ENCODE measurements at places on chromosomes 6 and 20.

- no peak for DNase-seq
These were observed 30.9 kb downstream of the SLC2A12 start for GRCh38 chr6:134021396-134022122.

- DNase-seq: no peak
These were observed 563 bp upstream of the NNAT start for GRCh38 chr20:37520419-37520955.

DNA sequence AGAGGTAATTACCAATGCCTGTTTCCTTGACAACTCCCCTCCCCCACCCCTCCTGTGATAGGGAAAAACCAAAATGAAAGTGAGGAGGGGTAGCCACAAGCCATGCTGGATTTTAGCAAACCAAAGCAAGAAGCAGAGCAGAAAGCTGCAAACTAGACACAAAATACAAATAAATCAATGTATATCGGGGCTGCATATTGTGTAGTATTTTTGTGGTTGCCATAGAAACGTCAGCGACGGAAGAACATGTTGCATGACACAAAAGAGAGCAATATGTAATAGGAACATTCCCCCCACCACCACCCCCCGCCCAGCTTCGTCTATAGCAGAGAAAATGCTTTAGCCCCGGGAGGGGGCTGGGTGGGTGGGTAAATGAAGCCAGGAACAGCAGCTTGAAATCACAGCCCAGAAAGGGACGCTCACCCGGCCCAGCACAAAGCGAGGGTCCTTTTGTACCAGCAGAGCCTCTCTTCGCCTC lies 548 bp downstream of the AGPAT4 start:
- no peak for DNase-seq

- DNase-seq: no peak
These were observed 11.2 kb downstream of the RNGTT start for GRCh38 chr6:88952065-88952704.

- DNase-seq: no peak
These were observed 148.3 kb downstream of the TFAP2B start for GRCh38 chr6:50966986-50967385.

DNA sequence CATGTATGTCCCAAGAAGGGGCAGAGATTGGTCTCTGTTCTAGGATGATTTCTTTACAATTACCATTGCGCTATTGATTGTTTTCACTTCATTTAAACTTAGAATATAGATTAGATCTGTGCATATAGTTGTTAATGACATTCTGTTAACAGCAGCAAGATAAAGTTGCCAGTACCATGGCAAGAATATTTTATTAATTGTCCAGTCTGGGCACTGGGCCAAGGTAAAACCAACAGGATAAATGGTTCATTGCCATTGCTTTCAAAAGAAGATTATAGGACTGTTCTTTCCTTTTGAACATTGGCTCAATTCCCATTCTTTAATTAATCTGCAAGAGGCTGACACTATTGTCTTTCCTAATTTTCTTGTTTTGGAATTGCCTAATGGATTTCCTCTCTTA lies 592.4 kb downstream of the RFPL4B start:
- DNase-seq: no peak

GRCh38 chr6:43630980-43631619 lies 2.0 kb upstream of the GTPBP2 start:
- DNase-seq: no peak

- no peak for DNase-seq
These were observed 50.8 kb downstream of the ZMYND8 start for GRCh38 chr20:47305667-47306066.

- no peak for DNase-seq
These were observed 65.5 kb upstream of the F13A1 start for GRCh38 chr6:6386010-6386409.

DNA sequence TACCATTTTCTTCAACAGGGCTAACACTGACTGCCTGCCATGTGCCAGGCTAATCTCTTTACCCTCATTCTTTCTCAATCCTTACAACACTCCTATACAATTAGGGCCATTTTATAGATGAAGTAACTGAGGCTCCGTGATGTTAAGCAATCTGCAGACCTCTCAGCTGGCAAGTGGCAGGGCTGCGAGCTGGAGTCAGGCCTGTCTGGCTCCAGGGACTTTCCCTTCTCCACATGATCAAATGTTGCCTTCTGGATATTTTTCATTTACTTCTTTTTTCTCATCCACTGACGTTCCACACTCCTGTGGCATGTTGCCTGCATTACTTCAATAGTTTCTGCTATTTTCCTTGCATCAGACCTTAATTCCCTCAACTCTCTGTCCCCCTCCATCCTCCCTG lies 55.2 kb upstream of the TAGAP start:
- DNase-seq: no peak

DNA sequence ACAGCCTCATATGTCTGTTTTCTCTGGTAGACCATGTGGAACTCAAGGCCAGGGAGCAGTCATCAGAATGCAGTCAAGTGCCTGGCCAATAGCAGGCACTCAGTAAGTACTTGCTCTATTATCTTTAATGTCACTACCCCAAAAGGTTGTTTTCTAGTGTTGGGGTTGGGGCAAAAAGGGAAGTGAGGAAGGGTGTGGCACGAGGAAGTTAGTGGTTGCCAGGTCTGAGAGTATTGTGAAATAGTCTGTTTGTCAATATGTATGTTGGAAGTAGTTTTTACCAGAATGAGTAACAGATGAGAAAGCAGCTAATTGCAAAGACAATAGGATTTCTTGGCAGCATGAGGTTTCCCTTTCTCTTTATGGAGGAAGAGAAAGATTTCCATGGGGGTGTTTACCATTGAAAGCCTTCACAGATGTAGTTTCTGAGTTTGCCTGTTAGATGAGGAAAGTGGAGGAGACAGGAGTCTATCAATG lies 59.5 kb upstream of the ARMH2 start:
- no peak for DNase-seq

GRCh38 chr20:10524643-10525042 lies 89.5 kb downstream of the SLX4IP start:
- no peak for DNase-seq

DNA sequence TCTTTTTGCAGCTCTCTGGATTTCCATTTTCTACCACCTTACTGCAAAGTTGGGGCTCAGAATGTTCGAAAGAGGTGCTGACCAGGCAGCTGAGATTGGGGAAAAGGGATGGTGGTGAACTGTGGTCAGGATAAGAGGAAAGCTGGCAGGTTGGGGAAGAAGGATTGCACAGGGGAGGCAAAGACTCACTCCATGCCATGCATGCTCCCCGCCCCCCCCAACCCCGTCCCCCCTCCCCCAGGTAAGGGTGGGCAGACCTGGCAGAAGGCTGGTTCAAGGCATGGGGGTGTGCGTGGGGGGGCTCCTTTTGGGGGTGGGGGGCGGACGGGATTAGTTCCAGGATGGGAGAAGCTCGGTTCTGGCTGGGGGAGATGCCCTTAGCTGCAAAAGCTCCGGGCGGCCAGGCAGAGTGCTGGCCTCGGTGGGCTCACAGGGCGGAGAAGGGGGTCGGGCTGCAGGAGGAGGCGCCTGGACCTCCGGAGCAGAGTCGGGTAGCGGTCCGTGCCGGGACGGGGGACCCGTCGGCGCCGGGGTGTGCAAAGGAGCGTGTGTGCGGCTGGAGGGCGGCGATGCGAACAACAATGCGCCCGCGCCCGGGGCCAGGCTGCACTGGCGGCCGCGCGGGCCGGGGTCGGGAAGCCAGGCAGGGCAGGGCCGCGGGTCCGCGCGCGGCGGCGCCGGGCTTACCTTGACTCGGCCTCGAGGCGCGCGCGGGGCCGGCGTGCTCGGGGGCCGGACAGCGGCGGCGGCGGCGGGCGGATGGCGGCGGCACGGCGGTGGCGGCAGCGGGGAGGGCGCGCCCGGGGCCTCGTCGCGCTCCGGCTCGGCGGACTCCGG lies 880 bp downstream of the ADNP start:
- DNase-seq: no peak

DNA sequence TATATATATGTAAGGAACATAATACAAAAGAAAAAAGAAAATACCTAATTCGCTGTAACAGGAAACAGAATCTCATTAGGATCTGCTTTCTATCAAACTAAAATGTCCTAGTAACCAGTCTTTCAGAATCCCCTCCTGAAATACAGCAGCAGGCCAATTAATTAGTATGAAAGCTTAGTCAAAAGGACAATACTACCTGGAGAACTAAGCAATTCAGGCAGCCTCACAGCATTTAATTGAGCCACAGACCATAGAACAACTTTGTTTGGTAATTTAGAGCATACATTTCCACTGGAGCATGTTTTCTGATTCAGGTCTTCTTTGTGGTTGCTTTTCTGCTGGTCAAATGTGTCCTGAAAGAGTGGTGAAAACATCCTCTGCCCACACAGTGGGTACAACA lies 516.0 kb downstream of the LMBRD1 start:
- no peak for DNase-seq

GRCh38 chr6:168244961-168245551 lies 74.5 kb downstream of the DACT2 start:
- no peak for DNase-seq

DNA sequence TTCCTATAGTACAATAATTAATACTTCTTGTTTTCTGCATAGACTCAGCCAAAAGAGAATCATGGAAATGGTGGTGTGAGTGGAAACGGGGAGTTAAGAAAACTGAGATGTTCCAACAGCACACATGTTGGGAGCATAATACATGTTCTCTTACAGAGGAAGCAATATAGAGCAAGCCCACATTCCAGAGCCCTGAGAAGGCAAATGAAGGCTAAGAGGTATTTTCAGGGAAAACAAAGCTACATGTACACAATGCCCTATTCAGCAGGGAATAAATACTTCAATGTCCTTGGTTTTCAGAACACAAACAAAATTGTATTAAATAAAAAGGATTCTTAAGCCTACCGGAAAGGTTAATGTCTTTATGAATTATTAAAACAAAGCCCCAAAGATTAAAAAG lies 35.1 kb upstream of the SMIM8 start:
- DNase-seq: no peak

- no peak for DNase-seq
These were observed 55.1 kb downstream of the TMEM200A start for GRCh38 chr6:130420911-130421310.

GRCh38 chr6:160049346-160049745 lies 72.3 kb upstream of the SLC22A1 start:
- no peak for DNase-seq

GRCh38 chr20:31681128-31681727 lies 41.4 kb downstream of the BCL2L1 start:
- DNase-seq: no peak

DNA sequence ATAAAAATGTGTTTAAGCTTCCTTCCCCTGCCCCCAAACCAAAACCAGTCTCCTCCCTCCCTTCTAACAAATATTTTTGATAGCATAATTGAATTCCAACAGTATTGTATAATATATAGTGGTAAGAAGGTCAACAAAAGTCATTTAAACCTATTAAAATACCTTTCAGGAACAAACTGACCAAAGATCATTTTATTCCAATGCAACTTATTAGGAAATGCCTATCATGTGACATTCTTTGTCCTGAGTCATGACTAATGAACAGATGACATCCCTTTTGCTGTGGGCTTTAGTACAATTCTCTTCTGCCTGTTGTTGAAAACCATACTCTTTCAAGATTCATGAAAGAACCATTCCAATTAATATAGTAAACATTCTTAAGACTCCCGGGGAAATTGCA lies 51.5 kb upstream of the TRAF3IP2 start:
- no peak for DNase-seq

- DNase-seq: no peak
These were observed 370.8 kb upstream of the JARID2 start for GRCh38 chr6:14874975-14875480.

DNA sequence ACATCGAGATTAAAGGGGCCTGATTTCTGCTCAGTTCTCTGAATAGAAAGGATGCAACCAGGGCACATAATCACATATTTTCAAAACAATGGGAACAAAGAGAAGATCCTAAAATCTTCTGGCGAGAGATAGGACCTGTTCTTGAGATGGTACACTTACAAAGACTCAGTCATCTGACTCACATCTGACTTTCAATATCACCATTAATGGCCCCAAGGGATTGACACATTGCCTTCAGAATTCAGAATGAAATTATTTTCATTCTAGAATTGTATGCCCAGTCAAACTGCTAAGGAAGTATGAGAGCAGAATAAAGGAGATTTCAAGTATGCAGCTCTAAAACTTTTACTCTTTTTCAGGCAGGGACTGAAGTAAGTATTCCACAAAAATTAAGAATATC lies 240.7 kb upstream of the POU3F2 start:
- no peak for DNase-seq

- no peak for DNase-seq
These were observed 67.6 kb downstream of the B4GALT5 start for GRCh38 chr20:49646126-49646525.

GRCh38 chr6:87575423-87575822 lies 14.4 kb downstream of the RARS2 start:
- no peak for DNase-seq

DNA sequence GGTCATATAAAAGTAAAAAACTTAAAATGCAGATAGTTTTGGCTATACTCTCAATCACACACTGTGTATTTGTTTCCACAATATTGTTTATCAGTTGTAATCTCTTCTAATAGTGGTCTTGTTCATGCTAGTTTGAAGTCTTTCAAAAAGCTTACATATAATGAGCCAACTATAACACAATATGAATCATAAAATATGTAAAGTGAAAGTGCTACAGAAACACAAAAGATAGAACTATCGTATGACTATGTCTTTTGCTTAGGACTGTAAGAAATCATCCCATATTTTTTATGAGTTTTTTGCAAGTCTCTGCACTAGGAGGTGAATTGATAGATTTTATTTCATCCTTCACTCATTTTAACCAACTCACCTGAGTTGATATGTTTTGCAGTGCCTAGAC lies 136.0 kb downstream of the MMUT start:
- DNase-seq: no peak

- DNase-seq: no peak
These were observed 16.8 kb downstream of the SOX4 start for GRCh38 chr6:21610341-21610740.

- no peak for DNase-seq
These were observed 83.8 kb upstream of the NXT1 start for GRCh38 chr20:23266530-23267398.

DNA sequence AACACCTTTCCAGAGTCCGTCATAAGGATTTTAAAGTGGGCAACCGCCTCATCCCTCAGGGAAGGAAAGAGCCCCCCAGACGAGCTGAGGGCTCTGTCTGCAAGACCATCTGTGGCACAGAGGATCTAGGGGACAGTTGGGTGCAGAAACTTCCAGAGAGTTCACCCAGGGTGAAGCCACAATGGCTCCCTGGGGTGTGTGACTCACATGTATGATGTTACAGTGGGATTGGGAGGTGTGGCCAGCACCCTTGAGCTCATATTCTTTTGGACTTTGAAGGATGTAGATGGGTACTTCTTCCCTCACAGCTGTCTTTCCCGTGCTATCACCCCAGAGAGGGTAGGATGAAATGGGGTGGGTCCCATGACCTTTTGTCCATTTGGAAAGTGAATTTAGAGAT lies 95.5 kb downstream of the NCR2 start:
- DNase-seq: no peak

DNA sequence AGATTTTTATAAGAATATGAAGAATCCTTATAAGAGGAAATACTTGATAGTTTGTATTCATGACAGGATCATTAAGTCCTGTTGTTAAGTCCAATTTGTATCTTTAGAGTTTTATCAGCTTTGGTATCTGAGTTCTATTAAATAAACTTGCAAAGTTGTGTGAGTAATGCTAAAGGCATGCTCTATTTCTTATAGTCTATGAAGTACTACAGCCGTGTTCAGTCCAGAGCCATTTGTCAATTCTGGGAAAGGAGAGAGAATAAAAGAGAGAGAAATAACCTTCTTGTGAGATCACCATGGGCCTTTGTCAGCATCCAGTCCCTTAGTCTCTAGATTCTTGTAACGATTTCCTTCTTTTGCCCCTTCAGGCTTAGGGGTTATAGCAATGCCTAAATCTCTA lies 181.2 kb upstream of the POU3F2 start:
- no peak for DNase-seq

GRCh38 chr20:5364997-5365597 lies 48.3 kb upstream of the PROKR2 start:
- DNase-seq: no peak

Measured in stimulated activated CD4-positive, alpha-beta T cell treated with anti-CD3 and anti-CD28 coated beads, Interleukin-1b, Interleukin-23, amount 100 ng/mL, for 24 hours (primary cell).